Activated T-helper 1 cell treated with Interleukin-2 at 50 U/mL for 16 hours (primary cell): ENCODE measurements at places on chromosomes 6 and 20.

- peak; percentile 11 for DNase-seq
Observed at GRCh38 chr6:135128268-135128914, 52.7 kb upstream of the MYB start.

DNA sequence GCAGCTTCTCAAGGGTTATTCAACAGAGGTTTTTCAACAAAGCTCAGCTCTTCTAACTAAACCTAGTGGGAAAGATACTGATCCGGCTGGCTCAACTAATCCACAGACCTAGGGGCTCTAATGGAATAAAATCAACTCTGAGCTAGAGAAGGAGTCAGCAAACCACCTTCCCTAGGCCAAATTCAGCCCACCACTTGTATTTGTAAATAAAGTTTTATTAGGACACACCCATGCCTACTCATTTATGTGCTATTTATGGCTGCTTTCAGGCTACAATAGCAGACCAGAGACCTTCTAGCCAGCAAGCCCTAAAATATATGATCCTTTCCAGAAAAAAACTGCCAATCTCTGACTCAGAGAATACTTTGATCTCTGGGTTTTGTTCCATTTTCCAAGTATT lies 6.0 kb upstream of the RAB22A start:
- no peak for DNase-seq

DNA sequence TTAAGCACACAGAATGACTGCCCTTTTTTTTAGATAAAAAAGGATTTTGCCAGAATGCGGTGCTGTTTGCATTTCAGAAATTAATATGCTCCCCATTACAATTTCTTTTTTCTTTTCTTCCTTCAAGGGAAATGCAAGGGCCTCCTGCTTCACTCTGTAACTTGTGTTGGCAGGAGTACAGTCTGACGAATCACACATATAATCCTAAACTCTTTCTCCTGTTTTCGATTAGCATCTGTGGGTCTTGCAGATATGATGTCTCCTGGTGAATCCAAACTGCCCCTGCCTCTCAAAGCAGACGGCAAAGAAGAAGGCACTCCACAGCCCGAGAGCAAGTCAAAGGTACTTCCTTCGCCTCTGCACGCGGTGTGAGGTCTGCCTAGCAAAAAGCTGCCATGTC lies 149.5 kb downstream of the TMEM242 start:
- DNase-seq, result no peak

DNA sequence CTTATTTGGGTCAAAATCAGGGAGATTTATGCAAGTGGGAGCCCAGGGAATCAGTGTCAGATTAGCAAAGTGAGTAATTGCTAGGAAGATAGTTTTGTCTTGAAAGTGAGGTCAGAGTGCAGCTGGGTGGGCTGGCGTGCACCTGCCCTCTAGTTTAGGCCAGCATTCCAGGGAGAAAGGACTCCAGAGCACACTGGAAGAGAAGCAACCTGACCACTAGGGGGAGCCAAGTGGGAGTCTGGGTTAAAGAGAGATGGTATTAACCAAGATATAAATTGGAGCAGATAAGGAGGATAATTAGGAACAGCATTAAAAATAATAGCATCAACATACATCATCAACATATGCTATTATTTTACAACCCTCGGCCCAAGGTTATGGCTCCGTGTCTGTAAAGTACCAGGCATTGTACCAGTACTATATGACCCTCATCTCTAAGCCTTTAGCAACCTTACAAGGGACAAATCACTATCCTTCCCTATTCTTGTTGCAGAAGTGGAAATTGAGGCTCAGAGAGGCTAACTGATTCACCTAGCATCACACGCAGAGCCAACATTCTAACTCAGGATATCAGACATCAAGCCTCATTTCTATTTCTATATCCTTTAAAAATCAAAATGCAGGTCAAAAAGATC lies 57.8 kb downstream of the SLC2A10 start:
- DNase-seq, result no peak

- no peak for DNase-seq
Observed at GRCh38 chr6:158384671-158385110, 72.4 kb downstream of the TULP4 start.

DNA sequence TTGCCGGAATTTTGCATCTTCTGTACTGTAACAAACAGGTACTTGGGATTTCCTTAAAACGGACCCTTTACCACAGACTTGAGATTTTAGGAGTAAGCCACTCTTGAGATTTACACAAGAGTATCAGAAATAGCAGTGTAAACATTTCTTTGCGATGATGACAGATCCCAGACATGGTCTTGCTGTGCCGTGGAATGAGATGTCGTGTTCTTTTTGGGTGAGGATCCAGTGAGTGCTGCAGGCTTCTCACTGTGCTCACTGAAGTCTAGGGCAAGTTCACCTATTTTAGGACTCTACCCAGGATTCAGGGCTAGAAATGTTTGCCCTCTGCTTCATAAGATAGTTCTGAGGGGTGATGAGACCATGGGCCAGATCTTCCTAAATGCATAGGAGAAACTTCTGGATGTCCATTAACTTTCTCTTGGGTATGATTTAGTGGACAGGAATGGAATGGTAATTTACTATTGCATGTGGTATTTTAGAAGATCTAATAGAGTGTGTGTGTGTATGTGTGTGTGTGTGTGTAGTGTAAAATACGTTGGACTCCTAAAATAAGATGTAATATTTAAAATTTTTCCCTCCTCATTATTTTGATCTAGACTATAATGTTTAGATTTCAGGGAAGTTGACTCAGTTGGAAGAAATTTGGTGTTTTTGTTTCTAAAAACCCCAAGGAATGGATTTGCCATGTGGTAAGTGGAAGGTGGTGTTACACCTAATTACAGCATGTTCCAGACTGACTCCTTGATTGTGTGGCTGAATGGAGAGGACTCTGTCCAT lies 8.5 kb downstream of the LRRC1 start:
- DNase-seq, result no peak

DNA sequence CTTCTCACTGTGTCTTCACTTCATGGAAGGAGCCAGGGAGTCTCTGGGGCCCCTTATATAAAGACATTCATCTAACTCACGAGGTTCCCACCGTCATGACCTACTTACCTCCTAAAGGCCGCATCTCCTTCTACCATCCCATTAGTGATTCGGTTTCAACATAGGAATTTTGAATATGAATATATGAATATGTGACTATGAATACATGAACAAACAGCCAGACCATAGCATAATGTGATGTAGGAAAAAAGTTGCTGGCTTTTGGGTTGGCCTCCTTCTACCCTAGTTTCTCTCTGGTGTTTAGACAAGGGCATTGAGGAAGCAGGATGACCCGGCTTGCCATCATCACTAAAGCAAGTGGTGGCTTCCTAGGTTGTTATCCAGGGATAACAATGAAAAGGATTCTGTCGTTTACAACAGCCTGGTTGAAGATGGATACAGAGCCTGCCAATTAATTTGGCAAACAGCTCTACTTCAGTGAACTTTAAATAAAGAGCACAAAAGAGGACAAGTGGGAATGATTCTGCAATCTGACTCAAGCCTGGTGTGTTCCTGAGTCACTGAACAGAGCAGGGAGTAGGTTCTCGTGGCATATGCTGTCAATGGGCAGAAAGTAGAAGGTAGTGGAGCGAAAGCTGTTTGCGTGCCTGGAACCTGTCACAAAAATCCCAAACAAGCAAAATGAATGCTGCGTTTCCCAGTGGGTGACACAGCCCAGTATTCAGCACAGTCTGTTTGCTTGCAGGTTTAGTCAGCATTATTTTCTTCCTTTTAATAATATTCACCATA lies 44.0 kb upstream of the DOK5 start:
- no peak for DNase-seq

- no peak for DNase-seq
Observed at GRCh38 chr6:158033751-158034702, 52.4 kb downstream of the SYNJ2 start.

DNA sequence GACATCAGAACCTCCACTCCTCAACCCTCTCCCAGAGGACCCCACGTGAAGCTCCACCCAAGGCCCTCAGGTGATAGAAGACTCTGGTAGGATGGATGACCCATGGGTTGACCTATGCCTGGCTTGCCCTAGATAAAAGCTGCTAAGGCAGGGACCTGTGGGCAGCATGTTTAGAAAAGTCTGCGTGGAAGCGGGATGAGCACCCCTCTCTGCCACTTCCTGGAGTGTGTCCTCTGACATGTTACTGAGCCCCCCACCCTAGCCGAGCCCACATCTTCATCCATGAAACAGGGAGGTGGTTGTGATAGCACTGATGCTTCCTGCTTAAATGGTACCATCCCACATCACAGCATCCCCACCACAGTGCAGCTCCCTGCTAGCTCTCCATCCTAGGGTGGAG lies 21.8 kb downstream of the MOCS1 start:
- no peak for DNase-seq
